ENCODE measurements at places on chromosomes 4 and X.

DNA sequence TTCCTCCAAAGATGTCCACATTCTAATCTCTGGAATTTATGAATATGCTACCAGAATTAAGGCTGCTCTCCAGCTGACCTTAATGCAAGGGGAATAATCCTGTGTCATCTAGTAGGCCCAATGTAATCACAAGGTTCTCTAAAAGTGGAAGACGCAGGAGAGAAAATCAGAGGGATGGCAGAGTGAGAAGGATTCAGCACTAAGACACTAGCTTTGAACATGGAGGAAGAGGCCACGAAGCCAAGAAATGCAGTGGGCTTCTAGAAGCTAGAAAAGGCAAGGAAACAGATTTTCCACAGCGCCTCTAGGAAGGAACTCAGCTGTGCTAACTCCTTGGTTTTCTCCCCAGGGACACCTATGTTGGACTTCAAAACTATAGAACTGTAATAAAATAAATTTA is 240.7 kb upstream of the TRAM1L1 start:
- DNase-seq = no peak

DNA sequence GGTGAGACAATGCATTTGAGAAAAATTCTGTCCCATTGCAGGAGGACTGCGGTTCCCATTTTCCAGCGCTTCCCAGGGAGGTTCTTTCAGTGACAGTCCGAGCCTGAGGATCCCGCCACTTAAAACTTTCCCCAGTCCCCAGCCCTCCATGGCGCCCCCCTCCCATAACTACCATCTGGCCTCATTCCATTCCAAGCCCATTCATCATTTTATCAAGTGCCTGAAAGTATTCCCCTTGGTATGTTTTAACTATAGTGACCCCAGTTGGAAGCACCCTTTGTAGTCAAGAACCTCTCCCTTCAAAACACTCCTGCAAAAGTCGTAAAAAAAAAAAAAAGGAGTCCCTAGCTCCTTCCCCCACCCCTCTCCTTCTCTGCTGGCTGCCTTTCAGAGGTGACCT is 1.2 kb downstream of the RASL11B start:
- DNase-seq = no peak

GRCh38 chrX:134599184-134599914 is 58.9 kb downstream of the PLAC1 start:
- peak; percentile 30 for DNase-seq

GRCh38 chr4:75087865-75088264 is 154.9 kb downstream of the PARM1 start:
- no peak for DNase-seq

DNA sequence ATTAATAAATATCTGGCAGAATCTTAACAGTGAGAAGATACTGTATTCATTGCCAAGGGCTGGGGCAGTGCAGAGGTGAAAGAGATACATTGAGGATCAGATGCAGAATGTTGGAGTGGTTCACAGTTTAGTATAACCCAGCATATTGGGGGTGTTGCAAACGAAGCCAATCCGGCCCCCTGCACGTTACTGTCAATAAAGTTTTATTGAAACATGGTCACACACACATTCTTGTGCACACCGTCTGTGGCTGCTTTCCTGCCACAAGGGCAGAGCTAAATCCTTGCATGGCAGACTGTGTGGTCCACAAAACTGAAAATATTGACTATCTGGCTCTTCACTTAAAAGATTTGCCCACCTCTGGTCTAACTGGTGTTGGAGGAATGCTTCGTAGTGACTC is 119.7 kb downstream of the SHOX start:
- DNase-seq = no peak

- DNase-seq = no peak
Measured at GRCh38 chrX:148214786-148215185, 233.6 kb downstream of the FMR1NB start.

GRCh38 chr4:102623622-102624021 is 122.5 kb downstream of the NFKB1 start:
- DNase-seq = no peak

DNA sequence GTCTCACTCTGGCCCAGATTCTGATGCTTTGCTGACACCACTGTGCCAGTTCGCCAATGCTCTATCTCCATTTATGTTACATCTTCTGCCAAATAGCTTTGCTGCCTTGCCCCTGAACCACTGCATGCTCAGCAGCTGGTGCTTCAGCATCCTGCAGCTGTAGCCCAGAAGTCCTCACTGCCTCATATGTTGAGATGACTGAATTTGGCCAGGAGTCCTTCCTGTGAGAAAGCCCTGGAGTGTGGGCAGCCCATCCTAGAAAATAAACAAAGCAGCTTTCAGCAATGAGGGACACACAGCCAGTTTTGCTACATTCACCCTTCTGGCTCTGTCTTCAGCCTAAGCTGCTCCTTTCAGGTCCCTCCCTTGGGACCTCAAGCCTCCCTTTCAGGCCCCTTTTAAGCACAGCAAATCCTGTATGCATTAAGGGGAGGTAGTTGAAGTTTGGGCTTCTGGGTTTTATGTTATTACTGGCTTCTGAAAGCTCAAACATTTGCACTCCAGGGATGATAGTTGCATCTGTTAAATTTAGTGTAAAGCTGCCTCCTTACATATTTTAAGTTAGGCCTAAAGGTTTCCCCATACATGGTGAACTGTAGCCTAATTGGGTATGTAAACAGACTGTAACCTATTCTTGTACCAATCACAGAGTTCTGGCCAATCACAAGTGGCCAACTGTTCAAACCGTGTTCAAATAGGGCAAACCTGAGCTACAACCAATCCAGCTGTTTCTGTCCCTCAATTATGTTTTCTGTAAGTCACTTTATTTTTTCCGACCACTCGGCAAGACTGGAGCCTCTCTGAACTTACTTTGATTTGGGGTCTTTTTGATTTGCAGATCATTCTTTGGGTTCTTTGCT is 2.1 kb upstream of the TMEM165 start:
- no peak for DNase-seq

DNA sequence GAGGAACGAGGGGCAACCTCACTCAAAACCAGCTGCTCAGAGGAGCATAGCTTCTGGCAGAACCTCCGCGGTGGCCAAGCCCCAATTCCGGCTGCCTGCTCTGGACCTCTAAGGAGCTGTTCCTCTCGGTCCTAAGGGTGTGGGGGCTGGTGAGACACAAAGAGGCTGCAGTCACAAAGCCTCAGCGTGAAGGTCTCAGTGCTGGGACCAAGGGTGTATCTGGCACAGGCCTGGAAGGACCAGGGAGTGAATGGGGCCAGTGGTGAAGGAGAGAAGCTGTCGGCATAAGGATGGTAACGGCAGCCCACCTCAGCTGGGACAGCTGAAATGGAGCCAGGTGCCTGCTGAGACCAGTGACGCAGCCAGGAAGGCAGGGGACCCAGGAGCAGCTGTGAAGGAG is 5.3 kb downstream of the PDE6B start:
- DNase-seq = no peak

- no peak for DNase-seq
Measured at GRCh38 chrX:152735860-152736511, 2.4 kb downstream of the MAGEA12 start.

- DNase-seq = no peak
Measured at GRCh38 chr4:5928844-5929420, 36.0 kb upstream of the CRMP1 start.

GRCh38 chrX:136047969-136048368 is 62.7 kb downstream of the SLC9A6 start:
- DNase-seq = no peak

DNA sequence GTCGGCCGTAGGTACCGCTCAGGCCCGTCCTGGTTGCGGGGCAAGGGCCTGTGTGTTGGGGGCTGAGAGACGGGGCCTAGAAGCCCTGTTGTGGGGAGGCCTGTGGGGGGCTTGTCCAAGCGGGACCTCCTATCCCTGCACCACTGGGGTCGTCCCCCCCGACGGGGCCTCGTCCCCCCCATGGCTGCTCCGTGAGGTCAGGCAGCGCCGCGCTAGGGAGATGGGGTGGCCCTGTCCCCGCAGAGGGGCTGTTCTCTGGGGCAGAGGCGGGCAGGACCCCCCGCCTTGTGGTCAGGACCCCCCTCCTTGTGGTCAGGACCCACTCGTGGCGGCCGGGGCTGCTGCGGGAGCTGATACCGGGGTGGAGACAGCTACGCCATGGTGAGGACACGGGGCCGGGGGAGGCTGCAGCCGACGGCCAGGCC is 12.1 kb upstream of the GTPBP6 start:
- no peak for DNase-seq

GRCh38 chrX:47264483-47265173 is 31.8 kb downstream of the USP11 start:
- DNase-seq = peak; percentile 79

GRCh38 chr4:55079451-55080173 is 45.8 kb downstream of the KDR start:
- DNase-seq = no peak
